ENCODE measurements at places on chromosomes 5 and 9. TPM values are rescaled to one million over a fixed set of nuclear protein-coding genes. Genes with fewer than 3 reads are reported as not detected.

DNA sequence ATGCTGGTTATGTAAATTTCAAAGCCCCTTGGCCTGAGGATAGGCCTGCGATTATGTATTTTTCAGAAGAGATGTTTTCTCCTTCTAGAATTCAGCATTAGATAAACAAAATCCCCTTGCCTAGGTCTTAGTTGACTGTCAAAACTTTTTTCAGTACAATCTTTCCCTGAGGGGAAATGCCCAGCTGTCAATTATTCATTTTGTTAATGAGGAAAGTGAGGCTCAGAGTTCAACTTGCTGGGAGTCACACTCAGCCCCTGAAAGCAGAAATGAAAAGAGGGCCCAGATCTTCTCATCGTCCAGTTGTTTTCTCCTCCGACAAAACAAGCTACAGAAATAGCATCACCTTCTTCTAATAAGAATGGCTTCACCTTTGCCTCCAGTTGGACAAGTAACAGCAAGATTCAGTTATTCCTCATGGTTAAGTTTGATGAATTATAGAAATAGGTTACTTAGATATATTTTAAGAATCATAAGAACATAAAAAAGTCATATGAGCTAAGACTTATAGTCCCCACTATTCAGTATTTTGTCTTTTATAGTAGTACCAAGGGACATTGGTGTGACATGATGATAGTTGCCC, 627.1 kb upstream of the WWC1 start:
- DNase-seq, result no peak

GRCh38 chr5:1503241-1504068, 20.3 kb downstream of the LPCAT1 start:
- DNase-seq, result no peak

DNA sequence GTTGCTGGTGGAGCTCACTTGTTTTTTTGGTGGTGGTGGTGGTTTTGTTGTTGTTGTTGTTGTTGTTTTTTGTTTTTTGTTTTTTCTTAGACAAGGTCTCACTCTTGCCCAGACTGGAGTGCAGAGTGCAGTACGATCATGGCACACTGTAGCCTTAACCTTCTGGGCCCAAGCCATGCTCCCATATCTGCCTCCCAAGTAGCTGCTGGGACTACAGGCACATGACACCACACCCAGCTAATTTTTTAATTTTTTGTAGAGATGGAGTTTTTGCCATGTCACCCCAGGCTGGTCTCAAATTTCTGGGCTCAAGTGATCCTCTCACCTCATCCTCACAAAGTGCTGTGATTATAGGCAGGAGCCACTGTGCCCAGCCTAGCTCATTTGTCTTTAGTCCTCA, 53.5 kb downstream of the NUP214 start:
- no peak for DNase-seq

DNA sequence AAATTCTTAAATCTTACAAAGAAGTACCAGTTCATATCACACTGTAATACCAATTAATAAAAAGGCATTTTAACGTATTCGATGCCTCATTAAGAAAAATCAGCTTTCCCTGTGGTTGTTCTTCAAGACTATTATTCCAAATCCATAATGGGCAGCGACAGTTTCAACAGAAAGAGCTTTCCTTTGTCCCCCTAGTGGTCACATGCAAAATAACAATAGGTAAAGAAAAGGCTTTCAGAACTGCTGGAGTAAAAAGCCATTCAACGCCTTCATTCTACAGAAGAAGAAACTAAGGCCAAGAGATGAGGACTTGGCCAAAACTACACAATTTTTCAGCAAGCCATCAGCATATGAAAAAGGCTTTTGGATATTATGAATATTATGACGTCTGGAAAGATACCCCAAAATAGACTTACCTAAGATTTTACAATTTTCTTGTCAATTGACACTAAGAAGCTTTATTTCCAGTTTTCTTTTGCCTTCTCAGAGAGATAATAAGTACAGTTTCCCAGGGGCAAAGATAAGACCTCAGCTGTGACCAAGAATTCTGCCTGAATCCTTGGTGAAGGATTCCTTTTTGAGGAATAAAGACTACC, 6.7 kb upstream of the CDH6 start:
- DNase-seq, result no peak

DNA sequence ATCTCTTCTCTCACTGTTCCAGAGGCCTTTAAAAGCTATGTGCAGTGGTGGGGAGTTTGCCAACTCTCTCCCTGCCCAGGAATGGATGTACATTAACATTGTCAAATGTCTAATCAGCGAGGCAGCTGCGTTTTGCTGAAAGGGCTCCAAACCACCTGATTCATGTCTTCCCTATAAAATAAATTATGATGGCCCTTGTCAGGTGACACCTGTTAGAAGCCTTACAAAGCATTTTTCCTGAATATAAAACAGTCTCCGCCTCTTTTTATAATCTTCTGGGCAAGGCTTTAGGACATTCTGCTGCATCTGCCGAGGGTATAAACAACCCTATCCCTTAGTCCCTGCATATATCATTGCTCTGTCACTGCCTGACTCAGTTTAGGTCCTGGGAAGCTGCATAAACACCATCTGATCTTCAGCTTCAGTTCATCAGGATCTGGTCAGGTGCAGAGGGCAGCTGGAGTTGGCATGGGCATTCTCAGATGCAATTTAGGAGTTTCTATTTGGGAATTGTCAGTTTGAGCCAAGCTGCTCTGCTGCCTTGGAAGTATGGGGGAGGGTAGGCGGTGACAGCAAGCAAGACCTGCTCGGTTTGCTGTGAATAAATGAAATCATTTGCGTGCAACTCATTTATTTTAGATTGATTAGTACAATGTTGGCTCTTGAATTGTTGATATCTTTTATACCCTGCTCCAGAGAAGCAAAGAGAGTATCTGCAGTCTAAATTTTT, 103.5 kb downstream of the ACER2 start:
- DNase-seq, result no peak

The QRFP gene
- total RNA-seq, result 1.0 TPM

The PCDHA9 gene
- total RNA-seq, result 0.51 TPM

- no peak for DNase-seq
Observed at GRCh38 chr5:35182910-35183535, 47.3 kb downstream of the PRLR start.

The ARL15 gene
- 16.1 TPM for total RNA-seq

DNA sequence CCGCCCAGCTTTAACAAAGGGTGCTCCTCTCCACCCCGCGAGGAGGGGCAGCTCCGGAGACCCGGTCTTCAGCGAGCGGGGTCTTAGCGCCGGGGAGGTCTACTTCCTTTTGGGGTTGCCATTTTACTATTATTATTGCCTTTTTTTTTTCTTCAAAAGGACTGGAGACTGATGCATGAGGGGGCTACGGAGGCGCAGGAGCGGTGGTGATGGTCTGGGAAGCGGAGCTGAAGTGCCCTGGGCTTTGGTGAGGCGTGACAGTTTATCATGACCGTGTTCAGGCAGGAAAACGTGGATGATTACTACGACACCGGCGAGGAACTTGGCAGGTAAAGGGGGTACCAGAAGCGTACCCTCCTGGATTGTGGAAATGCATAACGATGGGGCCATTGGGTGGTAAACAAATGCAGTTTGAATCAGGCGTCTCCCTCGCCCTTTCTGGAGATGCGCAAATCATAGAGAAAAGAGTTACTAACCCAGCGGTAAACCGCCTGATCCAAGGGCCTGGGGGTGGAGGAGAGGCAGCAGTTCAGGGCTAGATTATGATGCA, 1.2 kb downstream of the DAPK1 start:
- no peak for DNase-seq

DNA sequence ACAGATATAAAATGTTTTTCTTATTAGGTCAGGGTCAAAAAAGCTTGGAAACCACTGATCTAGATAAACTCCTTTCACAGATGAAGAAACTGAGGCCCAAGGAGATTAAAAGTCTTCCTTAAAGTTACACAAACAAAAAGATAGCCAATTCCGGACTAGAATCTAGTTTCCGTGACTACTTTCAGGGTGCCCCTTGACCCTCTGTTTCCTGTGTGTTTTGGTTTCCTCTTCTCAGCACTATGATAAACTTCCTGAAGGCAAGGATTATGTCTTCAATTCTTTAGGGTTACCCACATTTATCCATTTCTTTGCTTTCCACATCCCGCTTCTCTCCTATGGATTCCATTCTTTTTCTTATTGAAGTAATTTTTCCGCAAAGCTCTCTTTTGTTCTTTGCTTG, 83.1 kb downstream of the ADAMTS12 start:
- DNase-seq, result no peak

- DNase-seq, result no peak
Observed at GRCh38 chr9:113738893-113739604, 137.1 kb upstream of the ZNF618 start.

DNA sequence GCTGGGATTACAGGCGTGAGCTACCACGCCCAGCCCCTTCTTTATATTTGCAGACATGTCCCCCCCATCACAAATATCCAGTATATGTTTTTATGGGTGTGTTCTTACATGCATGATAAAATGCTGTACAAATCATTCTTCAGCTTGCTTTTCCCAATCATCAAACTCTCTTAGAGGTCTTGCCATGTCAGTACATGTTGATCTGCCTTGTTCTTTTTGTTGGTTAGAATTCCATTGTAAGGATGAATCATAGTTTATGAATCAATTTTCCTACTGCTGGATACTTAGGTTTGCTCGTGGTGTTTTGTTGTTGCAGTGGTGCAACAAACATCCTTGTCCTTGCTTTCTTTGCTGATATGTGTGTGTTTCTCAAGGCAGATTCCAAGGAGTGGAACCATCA, 79.9 kb upstream of the NEURL1B start:
- DNase-seq, result no peak

The SHLD3 gene
- 5.6 TPM for total RNA-seq

- DNase-seq, result no peak
Observed at GRCh38 chr5:79508354-79508753, 5.6 kb downstream of the HOMER1 start.

DNA sequence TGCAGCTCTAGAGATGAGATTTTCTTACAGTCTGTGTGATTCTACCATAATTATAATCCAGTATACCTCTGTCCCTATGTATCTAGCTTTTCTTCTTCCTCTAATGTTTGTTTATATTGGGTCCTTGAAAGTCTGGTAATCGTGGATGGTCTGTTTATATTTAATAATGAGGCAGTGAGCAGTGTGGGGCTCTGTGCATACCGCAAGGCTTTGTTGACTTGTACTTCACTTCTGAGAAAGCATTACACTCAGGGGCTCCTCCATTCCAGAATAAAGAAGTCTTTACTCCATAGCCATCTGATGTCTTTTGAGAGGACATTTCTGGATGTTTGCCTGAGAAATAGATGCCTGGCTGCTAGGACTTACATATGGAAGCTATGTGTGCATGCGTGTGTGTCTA, 4.5 kb upstream of the MPDZ start:
- no peak for DNase-seq

DNA sequence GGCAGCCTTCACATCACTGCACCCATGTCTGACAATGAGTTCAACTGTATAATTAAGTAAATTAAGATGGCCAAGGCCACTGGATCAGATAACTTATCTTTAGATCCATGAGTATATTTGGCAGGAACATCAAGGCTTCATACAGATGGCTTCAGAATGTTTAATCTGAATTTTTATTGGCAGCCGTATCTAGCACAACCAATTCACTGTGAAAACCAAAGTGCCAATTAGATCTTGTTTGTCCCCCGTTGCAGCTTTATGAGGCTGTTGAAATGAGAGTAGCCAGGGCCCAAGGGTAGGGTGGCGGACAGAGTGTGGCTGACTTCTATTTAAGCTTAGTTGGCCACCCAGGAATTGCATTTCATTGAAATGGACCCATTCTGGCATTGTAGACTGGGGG, 137.7 kb downstream of the SYK start:
- DNase-seq, result no peak

All from prostate gland (tissue), 2 donors.